Stimulated activated CD4-positive, alpha-beta T cell treated with anti-CD3 and anti-CD28 coated beads, Interleukin-15, amount 100 ng/mL, for 1 hour (primary cell): ENCODE measurements at places on chromosomes 12 and 14.
A peak's percentile ranks its signal among the peaks of the same experiment; 100 is the strongest.

- no peak for DNase-seq
These were observed 128.3 kb downstream of the AKAP6 start for GRCh38 chr14:32457213-32457920.

DNA sequence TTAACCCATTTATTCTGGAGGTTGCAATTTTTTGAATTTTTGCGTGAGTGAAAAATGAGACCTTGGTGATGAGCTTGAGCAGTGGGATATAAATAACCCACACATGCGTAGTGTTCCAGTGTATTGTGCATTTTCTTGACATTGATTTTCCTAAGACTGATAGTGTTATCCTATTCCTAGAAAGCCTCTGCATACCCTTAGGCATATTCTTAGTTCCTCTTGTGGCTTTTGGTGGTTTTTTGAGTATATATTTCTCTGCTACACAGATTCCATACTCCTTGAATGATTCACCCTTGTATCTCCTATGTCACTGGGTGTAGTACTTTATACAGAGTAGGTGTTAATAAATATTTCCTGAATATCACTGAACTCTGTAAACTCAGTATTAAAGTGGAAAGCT lies 363.4 kb upstream of the PDE3A start:
- DNase-seq: no peak

- no peak for DNase-seq
These were observed 159.1 kb upstream of the RTL1 start for GRCh38 chr14:101062601-101063000.

- DNase-seq: no peak
These were observed 38.7 kb downstream of the PPHLN1 start for GRCh38 chr12:42364692-42365091.

DNA sequence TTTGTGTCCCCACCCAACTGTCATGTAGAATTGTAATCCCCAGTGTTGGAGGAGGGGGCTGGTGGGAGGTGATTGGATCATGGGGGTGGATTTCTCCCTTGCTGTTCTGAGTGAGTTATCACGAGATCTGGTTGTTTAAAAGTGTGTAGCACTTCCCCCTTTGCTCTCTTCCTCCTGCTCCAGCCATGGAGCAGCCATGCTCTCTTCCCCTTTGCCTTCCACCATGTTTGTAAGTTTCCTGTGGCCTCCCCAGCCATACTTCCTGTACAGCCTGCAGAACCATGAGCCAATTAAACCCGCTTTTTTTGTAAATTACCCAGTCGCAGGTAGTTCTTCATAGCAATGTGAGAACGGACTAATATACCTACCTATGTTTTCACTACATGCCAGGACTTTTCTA lies 2.6 kb upstream of the POC1B start:
- DNase-seq: no peak

DNA sequence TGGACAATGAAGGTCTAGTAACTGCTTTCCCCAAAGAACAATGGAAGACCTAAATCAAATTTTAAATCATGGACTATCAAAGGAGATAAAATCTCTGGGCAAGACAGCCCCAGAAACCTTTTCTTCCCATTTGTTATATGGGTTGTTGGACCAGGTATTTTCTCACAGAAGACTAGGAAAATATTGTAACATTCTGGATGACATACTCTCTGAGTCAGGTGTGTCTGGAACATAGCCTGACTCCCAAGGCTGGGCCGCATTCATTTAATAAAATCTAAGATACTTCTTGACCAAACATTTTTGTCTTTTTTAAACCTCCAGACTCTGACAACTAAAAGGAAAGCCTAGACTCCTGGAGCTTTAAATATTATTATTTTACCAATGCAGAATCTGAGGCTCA lies 87.9 kb downstream of the ATP23 start:
- DNase-seq: no peak

GRCh38 chr12:43396671-43397070 lies 155.3 kb downstream of the ADAMTS20 start:
- DNase-seq: no peak

DNA sequence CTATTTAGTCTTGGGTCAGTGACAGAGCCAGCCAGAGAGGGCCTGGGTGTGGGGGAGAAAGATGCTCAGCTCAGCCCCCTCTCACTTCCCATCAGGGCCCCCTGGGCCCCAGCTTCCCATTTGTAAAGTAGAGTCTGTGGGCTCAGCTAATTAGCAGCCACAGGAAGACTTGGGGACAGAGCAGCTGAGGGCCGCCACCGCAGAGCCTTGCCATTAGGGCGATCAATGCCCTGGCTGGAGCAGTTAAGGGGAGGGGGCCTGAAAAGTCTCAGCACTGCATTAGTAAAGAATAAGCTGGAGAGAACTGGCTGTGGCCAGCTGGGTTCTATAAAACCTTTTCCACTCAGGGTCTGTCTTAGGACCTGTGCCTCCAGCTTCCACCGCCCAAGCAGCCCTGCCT lies 2.7 kb downstream of the PLEKHD1 start:
- no peak for DNase-seq

DNA sequence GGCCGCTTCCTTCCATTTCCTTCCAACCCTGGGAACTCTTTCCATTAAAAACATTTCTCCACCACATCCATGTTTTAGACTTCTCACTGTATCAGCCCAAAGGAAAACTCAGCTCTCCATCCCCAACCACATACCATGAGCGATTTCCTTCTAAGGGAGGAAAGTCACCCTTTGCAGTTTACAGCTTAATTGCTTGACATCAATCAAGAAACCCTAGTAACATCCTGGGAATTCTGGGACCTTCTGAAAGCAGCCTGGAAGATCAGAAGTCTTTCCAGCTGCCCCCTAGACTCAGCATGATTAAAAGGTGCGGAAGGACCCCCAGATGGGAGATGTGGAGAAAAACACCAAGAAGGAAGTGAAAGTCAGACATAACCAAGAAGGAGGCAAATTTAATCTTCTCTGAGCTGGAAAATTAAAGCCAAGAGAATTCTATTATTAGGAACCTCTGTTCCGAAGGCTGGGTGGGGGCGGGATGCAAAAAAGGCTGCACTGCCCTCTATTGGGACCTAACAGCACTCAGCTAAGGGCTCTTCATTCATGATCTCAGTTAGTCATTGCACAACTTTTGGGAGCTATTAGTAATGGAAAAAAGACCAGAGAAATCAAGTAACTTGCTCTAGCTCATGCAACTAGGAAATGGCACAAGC lies 73.3 kb upstream of the PLXNC1 start:
- no peak for DNase-seq

GRCh38 chr12:16361142-16361783 lies 13.8 kb downstream of the MGST1 start:
- DNase-seq: no peak

- peak; percentile 86 for DNase-seq
These were observed 66.7 kb downstream of the IRF2BPL start for GRCh38 chr14:76961631-76962302.

- DNase-seq: no peak
These were observed 13.0 kb upstream of the TMTC2 start for GRCh38 chr12:82673698-82674097.

- DNase-seq: no peak
These were observed 710.7 kb downstream of the GALC start for GRCh38 chr14:87282266-87282665.

DNA sequence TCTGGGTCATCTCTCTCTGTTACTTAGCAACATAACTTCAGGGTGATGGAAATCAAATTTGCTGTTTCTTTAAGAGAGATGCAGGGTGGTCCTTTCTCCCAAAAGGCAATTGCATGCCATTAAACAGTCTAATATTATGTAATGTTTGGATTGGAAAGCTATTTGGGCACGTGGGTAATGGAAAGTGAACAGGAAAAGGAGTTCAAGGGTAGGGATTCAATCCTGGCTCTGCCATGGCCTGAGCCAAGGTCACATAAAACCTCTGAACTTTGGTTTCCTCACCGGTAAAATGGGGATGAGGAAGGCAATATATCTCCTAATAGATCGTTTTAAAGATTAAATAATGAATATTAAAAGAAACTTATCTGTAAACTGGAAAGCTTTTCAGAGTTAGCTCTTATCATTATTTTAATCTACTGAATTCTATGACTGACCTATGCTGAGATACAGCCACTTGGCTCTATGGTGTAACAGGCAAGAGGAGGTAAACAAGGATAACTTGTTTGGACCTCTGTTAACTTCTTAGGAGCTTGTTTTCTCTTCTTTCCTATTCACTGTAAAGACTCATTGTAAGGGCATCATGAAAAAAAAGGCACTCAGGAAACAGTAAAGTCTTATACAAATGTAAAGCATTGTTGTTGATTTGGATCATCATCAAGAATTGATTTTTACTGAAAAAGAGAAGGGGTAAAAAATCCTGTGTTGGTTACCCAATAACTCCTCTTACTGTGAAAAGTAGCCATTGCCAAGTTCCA lies 55.7 kb upstream of the OVCH1 start:
- DNase-seq: no peak

- no peak for DNase-seq
These were observed 586.3 kb downstream of the BCL11B start for GRCh38 chr14:98685725-98686124.

- no peak for DNase-seq
These were observed 44.5 kb downstream of the LRRC9 start for GRCh38 chr14:59964251-59965007.

- DNase-seq: no peak
These were observed 4.8 kb downstream of the LRP1 start for GRCh38 chr12:57133013-57133569.

DNA sequence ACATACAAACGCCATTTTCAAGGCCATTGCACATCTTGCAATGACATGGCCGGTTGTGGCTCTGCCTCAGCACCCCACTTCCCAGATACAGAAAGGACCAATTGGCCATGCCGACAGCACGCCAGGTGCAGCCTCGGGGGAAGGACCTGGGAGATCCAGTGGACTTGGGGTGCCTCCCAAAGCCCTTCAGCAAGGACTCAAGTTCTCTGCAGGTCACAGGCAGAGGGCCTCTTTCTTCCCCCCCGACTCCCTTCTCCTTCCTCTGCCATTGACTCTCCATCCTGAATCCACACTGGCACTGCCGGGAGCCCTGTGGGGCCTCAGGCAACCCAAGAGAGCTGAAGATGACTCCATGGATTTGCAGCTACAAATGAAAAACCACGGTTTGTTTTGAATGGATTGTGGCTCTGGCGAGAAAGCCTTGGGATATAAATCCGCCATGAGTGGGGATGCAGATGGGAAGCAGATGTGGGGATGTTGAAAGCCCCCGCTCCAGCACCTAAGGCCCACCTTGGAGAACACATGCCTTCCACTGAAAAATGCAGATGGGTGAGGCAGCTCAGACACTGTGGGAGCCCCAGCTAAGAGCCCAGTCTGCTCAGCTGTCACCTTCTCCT lies 35.1 kb upstream of the LTBP2 start:
- DNase-seq: no peak

GRCh38 chr12:106113042-106113441 lies 25.7 kb downstream of the NUAK1 start:
- DNase-seq: no peak

DNA sequence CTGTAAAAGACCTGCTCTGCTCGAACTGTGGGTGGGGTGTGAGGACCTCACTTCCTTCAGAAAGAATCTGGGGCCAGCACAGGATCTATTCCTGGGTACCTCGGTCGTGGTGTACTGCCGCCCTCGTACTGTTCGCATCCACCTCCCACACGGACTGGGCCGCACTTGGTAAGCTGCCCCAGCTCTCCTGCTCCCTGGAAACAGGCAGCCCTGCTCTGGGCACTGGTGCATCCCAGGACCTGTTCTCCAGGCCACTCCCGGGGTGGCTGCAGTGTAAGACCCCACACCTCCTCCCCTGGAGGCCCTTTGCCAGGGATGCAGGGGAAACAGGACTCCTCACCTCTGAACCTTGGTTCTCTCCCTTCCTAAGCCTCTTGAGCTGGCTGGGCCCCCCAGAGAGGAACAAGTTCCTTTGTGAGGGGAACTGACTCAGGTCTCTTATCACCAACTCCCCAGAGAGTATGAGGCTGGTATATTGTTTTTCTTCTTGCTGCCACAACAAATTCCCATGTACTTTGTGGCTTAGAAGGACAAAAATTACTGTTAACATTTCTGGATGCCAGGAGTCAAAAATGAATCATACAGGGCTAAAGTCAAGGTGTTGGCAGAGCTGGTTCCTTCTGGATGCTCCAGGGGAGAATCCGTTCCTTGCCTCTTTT lies 276.5 kb downstream of the NUAK1 start:
- DNase-seq: no peak

- DNase-seq: no peak
These were observed 50.2 kb downstream of the SETD3 start for GRCh38 chr14:99430491-99430890.

- DNase-seq: no peak
These were observed 71.7 kb downstream of the SETD3 start for GRCh38 chr14:99408971-99409289.

GRCh38 chr12:63223128-63223527 lies 72.1 kb upstream of the AVPR1A start:
- DNase-seq: no peak

DNA sequence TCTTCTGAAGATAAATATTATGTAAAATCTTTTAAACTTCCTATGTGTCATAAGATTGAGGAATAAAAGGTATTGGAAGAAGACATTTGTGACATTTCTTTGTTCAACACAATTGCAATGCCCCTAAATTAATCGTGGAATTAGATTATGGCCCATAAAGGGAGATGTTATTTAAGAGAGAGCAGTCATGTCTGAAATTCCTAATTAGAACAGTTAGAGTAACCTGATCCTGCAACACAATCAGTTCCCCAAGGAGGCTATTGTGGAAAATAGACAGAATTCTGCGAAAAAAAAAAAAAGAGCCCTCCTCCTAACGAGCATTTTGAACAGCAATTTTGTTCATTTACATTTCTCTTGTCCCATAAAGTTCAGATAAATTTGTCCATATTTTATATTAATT lies 339.5 kb downstream of the PAWR start:
- no peak for DNase-seq

GRCh38 chr14:102020058-102020971 lies 55.9 kb downstream of the DYNC1H1 start:
- no peak for DNase-seq

GRCh38 chr14:44131861-44132260 lies 375.2 kb downstream of the FSCB start:
- no peak for DNase-seq

DNA sequence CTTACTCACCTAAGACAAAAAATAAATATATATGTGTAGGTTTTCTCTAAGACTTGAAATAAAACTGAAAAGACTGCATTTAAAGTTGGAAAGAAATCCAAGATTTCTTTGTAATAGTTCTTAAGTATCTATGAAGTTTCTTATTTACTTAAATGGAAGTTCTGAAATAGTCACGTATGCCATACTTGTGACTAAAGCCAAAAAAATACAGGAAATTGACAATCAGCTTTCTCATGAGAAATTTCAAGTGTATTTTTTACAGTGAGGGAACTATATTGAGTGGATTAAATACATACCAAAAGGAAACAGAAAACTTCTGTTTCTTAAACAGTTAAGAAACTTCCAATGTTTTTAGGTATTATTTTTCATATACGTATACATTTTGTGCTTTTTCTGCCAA lies 188.1 kb downstream of the DPY19L2 start:
- DNase-seq: no peak

GRCh38 chr14:94601884-94602391 lies 10.3 kb upstream of the SERPINA3 start:
- no peak for DNase-seq

- no peak for DNase-seq
These were observed 55.6 kb downstream of the CLIP1 start for GRCh38 chr12:122366685-122367475.

- no peak for DNase-seq
These were observed 1.2 kb upstream of the NEK9 start for GRCh38 chr14:75127903-75128595.

GRCh38 chr14:73718418-73719251 lies 4.5 kb upstream of the PNMA1 start:
- DNase-seq: no peak
